ENCODE measurements at places on chromosomes 7 and 10.

GRCh38 chr7:24812305-24812945, 55.2 kb upstream of the GSDME start:
- peak; percentile 68 for DNase-seq

- DNase-seq = no peak
Observed at GRCh38 chr7:55770778-55771177, 91.8 kb downstream of the SEPTIN14 start.

DNA sequence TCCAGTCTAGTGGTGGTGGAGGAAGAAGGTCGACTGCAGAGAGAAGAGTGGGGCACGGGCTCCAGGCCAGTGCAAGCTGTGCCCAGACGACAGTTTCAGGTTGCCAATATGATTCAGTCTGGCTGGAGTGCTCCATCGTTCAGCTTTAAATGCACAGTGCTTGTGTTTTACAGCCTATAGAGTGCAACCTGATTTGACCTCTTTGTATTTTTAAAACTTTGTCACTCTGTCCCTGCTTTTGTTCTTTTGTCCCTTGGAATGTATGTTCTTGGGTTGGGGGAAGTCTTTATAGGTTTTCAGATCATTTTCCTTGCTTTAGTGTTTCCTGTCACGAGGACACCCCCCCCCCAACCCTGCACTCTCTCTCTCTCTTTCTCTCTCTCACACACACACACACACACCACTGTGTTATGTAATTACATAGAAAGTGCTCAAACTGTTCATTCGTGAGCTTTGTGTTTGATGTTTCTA, 198.0 kb downstream of the CAMK1D start:
- DNase-seq = peak; percentile 11

DNA sequence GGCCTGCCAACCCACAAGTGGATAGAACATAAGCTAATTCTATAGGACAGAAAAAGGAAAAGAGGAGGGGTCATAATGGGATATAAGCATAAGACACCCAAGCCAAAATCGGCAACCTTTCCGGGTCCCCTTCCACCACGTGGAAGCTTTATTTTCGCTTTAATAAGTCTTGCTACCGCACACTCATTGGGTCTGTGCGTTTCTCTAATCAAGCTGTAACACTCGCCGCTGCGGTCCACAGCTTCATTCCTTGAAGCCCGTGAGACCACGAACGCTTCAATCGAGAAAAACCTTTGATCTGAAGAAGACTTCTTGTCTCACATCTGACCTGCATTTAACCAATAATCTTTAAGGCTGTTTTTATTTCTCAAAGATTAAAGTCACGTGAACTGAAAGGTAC, 35.8 kb upstream of the HECW1 start:
- no peak for DNase-seq

DNA sequence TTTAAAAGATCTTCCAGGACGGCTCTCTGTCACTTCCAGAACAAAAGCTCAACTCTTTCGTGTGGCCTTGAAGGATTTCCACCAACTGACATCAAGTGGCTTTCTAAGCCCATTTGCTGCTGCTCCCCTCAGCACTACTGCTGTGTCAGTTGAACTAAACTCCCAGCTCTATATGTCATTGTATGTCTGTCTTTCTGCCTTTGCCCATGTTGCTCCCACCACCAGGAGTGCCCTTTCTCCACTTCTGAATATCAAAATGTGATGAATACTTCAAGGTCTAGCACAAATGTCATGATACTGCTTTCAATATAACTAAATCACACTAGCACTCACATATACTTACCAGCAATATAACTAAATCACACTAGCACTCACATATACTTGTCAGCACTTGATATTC, 138.3 kb downstream of the ATXN7L1 start:
- no peak for DNase-seq

Data from activated CD4-positive, alpha-beta T cell treated with anti-CD3 and anti-CD28 coated beads for 36 hours (primary cell).